ENCODE measurements at places on chromosomes 4 and X. TPM values are rescaled to one million over a fixed set of nuclear protein-coding genes. Genes with fewer than 3 reads are reported as not detected.

NHS gene
- 8.2 TPM for total RNA-seq

DMRTC1 gene
- total RNA-seq = not detected

ZFYVE28 gene
- 4.6 TPM for total RNA-seq

TFDP3 gene
- not detected for total RNA-seq

RASGEF1B gene
- total RNA-seq = 5.3 TPM

AKAP14 gene
- 2.5 TPM for total RNA-seq
